ENCODE measurements at places on chromosomes 13 and 19.

DNA sequence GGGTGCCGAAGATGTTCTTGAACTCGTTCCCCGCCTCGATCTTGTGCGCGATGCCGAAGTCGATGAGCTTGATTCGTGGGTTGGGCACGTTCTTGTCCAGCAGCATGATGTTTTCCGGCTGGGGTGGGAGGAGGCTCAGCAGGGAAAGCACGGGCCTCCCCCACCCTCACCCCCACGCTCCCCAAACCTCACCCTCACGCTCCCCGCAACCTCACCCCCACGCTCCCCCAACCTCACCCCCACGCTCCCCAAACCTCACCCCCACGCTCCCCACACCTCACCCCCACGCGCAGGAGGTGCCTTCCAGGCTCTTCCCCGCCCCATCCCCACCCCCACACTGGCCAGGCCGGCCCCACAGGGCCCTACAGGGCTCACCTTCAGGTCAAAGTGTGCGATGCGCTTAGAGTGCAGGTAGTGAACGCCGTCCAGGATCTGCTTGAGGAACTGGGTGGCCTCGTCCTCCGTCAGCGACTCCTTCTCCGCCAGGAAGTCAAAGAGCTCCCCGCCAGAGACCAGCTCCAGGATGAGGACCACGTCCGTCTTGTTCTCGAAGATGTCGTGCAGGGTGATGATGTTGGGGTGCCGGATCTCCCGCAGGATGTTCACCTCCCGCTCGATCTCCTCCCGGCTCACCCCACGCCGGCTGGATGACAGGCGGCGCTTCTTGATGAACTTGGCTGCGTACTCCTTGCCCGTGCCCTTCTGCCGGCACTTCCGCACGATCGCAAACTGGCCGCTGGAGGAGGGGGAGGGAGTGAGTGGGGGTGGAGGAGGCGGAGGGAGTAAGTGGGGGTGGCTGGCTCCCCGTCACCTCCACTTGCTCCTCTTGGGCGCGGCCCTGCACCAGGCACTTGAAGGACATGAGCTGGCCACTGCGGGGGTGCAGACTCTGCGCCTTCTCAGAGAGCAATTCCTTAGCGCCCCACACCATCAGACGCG is 6.4 kb downstream of the DAPK3 start:
- no peak for DNase-seq

DNA sequence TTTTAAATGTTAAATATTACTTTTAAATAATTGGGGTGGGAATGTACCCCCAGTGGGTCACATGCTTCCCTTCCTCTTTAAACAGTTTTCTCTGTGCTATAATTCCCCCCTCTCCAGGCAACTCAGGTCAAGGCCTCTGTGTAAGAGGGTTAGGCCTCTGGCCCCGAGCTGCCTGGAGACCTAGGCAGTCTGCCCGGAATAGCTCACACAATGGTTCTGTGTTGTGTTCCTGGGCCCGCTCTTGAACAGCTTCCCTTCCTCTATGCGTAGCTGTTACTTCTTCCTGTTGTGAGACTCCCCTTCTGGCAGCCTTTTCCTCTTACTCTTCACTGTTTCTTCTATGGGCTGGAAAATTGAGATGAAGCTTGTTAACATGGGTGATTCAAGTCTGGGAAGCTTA is 14.8 kb upstream of the ZNF492 start:
- DNase-seq, result no peak

DNA sequence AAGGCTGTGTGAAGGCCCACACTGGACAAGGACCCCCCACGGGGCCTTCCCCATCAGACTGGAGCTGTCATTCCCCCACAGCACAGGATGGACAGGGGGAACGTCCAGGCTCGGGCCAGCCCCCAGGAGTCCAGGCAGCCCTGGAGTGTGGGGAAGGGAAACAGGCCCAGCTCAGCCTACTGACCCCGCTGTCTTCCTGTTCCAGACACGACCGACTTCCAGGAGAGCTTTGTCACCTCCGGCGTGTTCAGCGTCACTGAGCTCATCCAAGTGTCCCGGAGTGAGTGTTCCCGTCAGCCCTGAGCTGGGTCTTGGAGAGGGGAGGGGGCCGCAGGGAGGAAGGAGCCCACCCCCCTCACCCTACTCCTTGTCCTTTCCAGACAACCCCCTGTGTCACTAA is 47.0 kb downstream of the SMIM24 start:
- DNase-seq, result no peak

GRCh38 chr19:49247676-49248075 is 77.3 kb downstream of the SLC6A16 start:
- DNase-seq, result no peak

DNA sequence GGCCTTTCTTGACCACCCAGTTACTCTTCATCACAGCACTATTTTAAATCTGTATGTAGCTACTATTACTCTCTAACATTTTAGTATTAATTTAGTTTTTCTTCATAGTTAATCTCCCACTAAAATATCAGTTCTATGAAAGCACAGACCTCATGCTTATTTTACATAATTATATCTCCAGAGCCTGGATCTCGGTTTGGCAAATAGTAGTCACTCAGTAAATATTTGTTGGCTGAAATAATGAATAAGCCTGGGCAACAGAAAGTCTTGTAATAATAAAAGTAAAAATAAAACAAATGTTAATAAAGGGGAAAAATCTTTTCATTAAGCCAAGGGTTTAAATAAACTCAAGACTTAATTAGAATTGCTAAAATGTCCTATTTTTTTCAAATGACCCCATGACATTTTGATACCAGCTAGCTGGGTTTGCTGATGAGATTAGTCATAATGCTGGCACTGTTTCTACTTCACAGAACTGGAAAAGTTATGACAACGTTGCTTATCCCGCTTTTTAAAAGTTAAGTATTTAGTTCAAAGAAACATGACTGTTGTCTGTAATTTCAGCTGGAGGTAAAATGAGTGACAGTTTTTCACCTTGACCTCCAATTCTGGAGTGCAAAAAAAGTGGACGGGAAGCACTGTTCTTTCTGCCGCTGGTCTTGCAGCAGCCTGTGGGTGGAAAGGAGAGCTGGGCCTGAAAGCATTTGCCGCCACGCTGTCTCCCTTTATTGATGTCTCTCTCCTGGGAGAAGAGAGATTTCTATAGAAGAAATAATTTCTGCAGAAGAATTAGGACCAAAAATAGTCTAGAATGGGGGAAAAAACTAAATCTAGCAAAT is 85.2 kb upstream of the SPATA13 start:
- no peak for DNase-seq

- no peak for DNase-seq
Observed at GRCh38 chr13:42804244-42804874, 23.0 kb downstream of the FAM216B start.

- no peak for DNase-seq
Observed at GRCh38 chr19:41689993-41690800, 2.1 kb upstream of the CEACAM7 start.

DNA sequence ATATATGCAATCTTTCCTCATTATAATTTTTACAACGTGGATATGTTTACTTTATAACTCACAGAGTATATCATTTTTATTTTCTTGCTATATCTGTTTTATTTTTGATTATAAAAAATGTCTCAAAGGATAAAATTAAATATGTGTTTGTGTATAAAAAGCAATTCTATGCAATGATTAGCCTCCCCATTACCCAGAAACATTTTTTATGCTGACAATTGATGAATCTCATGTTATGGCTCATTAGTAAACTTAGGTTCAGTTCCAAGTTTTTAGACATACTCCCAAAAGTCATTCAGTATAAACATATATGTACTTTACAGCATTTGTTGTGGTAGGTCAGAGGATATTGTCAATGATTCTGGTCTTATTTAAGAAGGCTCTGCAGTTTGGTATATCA is 540.1 kb upstream of the SPRY2 start:
- no peak for DNase-seq

- DNase-seq, result no peak
Observed at GRCh38 chr19:10510301-10510802, 6.9 kb downstream of the S1PR5 start.

DNA sequence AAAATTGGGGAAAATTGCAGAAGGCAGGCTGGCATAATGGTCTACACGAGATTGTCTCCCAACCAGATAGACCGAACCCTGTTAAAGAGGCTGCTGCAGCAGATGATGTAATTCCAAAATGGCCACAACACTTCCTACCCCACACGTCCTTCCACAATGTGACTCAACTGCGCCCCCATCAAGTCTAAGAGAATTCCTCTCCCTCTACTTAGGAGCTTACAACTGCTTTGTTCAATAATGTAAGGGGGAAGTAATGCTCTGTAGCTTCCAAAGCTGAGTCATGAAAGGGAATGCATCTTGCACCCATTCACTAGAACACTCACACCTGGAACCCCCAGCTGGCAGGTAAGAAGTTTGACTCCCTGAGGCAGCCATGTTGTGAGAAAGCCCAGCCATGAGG is 117.8 kb upstream of the IRS2 start:
- DNase-seq, result no peak

DNA sequence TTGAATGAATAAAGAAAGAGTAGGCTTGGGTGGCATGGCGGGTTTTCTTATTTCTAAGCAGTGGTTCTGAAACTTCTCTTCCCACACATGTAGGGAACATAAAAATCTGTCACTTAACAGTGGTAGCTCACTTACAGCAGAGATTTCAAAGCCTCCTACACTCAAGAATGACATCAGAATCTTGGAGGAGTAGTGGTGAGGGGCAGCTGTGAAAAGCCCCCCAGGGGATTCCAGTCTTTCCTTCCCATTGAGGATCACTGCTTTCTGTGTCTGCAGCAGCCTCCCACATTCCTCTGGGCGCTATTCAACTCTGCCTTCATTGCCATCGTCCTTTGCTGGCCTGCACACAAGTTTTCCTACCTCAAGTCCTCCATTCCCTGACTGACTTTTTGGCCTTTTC is 8.6 kb upstream of the NEK5 start:
- no peak for DNase-seq

DNA sequence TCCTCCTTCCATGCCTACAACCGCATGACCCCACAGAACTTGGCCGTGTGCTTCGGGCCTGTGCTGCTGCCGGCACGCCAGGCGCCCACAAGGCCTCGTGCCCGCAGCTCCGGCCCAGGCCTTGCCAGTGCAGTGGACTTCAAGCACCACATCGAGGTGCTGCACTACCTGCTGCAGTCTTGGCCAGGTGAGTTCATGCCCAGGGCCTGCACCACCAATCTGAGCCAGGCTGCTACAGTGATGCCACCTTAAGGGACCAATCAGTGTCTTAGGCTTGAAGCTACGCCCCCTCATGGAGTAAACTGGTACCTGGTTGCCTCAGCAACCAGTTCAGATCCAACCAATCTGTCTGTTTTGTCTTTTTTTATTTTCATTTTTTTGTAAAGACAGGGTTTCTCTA is 5.2 kb downstream of the SYDE1 start:
- no peak for DNase-seq

GRCh38 chr13:46166224-46166584 is 15.8 kb downstream of the LCP1 start:
- no peak for DNase-seq

DNA sequence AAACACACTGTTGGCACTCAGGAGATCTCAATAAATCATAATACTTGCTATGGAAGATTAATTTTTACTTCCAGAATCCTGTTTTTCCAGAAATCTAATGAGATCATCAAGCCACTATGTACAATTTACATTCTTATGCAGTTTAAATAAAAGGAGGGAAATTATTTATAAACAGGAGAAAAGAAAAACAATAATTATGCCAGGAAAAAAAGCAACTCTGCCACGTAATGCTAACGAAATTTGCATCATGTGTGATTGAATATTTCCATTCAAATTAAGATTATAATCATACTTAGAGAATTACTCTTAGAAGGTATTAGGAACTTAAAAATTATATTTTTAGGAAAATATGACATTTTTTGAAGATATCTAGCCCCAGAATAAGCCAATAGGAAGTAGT is 13.0 kb downstream of the FAM124A start:
- DNase-seq, result no peak

DNA sequence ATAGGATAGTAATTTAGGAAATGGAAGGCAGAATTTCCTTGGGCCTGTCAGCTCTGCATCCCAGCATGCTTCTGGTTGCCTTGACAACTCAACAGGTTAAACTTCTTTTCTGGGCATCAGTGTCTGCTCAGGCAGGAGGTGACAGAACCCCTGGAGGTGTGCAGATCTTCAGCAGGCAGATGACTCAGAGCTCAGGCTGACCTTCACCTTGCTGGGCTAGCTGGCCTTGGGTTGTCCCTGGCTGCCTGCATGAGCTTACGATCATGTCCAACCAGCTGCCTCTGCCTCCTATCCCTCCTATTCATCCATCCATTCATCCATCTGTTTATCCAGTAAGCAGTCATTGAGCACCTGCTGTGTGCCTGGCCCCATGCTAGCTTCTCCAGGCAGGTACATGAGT is 81.2 kb upstream of the KCTD15 start:
- DNase-seq, result no peak

- no peak for DNase-seq
Observed at GRCh38 chr19:38809592-38810252, 3.0 kb downstream of the LGALS4 start.

All from stimulated activated CD8-positive, alpha-beta memory T cell treated with anti-CD3 and anti-CD28 coated beads, Interleukin-7, amount 100 ng/mL, for 48 hours (primary cell).